Spleen (tissue), 13 donors: ENCODE measurements at places on chromosomes 13 and 19. TPM values are rescaled to one million over a fixed set of nuclear protein-coding genes. Genes with fewer than 3 reads are reported as not detected.

The SULT2A1 gene
- not detected for total RNA-seq

The HSD11B1L gene
- 1.9 TPM for total RNA-seq

The NCCRP1 gene
- total RNA-seq, result 0.13 TPM

The PIP5K1C gene
- 38.8 TPM for total RNA-seq

The BEST2 gene
- total RNA-seq, result not detected

The FUT2 gene
- total RNA-seq, result not detected

The ETV2 gene
- total RNA-seq, result not detected

The RPS19 gene
- total RNA-seq, result 926 TPM

The C1QTNF9B gene
- total RNA-seq, result not detected

The ZNF606 gene
- 12.4 TPM for total RNA-seq

The MICU2 gene
- total RNA-seq, result 39.3 TPM

The HTR2A gene
- not detected for total RNA-seq

The SCGB2B2 gene
- 0.50 TPM for total RNA-seq

The ZNF682 gene
- total RNA-seq, result 7.0 TPM

The RAP2A gene
- 27.9 TPM for total RNA-seq

The MAB21L1 gene
- 0.32 TPM for total RNA-seq

The NCLN gene
- total RNA-seq, result 37.8 TPM

The WDR88 gene
- not detected for total RNA-seq

The DNASE2 gene
- 20.4 TPM for total RNA-seq
